ENCODE measurements at places on chromosomes 5 and 9.
A peak's percentile ranks its signal among the peaks of the same experiment; 100 is the strongest.

DNA sequence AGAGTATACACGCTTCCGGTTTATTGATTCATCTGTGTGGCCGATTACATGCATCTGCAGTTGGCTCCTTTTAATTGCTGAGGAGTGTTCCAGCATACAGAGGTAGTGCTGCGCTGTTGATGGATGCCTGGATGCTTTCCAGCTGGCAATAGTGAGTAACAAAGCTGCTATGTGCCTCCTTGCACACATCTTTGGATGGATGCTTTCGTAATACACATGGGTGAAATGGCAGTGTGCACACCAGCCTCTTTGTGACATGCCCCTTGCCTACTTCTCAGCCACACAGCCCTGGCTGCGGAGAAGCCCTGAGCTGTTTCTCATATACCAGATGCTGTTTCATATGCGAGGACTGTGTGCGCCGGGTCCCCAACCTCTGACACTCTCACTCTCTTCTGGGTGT is 151.0 kb downstream of the GADD45G start:
- no peak for DNase-seq

DNA sequence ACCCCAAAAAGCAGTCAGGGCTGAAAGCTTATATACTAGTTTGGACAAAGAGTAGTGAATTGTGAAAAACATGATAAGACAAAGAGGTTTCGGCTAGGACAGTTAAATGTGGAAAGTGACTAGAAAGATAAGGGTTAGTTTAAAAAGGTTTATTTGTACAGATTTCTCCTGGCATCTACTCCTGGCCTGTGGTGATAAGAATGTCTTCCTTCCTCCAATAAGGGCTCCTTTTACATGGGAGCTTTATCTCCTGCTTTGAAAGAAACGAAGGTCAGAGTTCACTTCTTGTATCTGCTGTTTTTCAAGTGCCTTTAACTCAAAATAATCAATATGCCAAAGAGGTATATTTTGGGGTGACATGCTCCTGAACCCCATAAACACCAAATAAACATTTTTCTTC is 776.1 kb upstream of the COX7C start:
- no peak for DNase-seq

DNA sequence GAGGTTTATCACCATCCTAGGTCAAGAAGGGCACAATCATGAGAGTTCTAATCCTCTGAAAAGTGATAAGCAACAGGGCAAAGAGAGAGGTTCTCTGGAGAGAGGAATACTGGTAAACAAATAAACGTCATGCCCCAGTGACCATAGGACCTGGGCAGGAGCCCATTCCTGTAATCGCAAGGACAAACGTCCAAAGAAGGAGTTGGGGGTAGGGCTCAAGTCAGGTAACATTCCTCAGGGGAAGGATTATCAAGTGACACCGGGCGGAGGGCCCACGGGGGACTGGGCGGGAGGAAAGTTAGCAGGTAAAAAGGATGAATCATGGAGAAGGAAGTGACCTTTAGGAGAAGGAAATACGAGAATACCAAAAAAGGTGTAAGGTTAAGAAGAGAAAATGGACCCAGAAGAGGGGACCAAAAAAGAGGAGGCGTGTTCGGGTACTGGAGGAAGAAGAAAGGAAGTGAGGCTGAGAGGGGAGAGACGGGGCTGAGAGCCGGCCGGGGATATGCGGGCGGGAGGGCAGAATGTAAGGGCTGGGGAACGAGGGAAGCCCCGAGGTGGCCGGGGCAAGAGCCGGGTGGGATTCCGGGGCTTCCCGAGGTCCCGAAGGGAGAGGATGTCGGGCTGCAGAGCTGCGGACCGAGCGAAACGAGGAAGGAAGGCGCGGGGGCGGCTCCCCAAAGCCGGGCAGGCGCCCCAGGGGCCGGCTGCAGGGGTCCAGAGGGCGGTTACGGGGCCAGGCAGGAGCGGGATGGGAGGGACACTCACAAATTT is 583 bp downstream of the DIAPH1 start:
- no peak for DNase-seq

DNA sequence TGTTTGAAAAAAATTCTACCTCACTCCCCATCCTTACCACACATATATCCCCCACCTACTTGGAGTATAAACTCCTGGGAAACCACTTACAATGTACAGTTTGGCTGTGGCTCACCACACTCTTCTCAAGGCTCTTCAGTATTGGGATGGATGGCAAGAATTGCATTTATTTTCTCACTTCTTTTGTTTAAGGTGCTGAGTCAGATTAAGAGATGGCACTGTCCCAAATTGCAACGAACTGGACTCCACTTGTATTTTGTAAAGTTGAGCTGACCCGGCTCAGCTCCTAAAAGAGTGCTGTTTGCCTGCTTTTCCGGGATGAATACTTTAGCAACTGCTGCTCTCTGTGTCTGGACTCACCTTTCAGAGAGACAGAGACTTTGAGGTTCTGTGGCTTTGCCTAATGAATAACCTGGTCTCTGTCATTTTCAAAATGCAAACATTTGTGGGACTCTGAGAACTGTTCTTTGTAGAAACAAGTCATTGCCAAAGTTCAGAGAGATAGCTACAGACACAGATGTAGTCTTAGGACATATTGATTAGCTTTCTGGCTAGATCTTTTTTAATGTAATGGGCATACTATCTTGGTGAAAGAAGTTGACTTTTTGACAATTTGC is 42.2 kb downstream of the PPP2R2B start:
- no peak for DNase-seq

DNA sequence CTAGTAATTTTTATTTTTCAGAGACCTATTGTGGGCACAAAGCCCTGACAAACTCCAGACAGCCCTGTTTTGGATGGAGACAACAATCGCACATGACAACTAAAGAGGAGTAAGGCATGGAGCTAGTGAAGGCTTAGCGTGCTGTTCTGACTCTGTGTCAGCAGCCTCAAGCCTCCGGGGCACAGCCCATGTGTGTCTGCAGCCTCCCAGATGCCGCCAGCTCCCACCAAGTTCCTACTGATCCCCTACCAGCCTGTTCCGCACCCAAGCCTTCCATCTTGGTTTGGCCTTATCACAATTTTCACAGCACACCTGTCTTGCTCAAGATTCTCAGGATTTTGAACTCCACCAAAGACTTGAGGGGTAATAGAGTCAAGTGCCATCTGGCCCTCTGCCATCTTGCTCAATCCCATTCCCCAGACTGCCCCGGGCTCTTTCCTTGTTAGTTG is 70.3 kb upstream of the SH3PXD2B start:
- no peak for DNase-seq

GRCh38 chr5:137220523-137220927 is 278.6 kb downstream of the SPOCK1 start:
- DNase-seq, result peak; percentile 59

- DNase-seq, result no peak
Measured at GRCh38 chr5:32850817-32851496, 139.8 kb downstream of the NPR3 start.

- no peak for DNase-seq
Measured at GRCh38 chr9:2228132-2228531, 213.0 kb downstream of the SMARCA2 start.

GRCh38 chr5:72523960-72524582 is 16.9 kb upstream of the ZNF366 start:
- DNase-seq, result peak; percentile 32

DNA sequence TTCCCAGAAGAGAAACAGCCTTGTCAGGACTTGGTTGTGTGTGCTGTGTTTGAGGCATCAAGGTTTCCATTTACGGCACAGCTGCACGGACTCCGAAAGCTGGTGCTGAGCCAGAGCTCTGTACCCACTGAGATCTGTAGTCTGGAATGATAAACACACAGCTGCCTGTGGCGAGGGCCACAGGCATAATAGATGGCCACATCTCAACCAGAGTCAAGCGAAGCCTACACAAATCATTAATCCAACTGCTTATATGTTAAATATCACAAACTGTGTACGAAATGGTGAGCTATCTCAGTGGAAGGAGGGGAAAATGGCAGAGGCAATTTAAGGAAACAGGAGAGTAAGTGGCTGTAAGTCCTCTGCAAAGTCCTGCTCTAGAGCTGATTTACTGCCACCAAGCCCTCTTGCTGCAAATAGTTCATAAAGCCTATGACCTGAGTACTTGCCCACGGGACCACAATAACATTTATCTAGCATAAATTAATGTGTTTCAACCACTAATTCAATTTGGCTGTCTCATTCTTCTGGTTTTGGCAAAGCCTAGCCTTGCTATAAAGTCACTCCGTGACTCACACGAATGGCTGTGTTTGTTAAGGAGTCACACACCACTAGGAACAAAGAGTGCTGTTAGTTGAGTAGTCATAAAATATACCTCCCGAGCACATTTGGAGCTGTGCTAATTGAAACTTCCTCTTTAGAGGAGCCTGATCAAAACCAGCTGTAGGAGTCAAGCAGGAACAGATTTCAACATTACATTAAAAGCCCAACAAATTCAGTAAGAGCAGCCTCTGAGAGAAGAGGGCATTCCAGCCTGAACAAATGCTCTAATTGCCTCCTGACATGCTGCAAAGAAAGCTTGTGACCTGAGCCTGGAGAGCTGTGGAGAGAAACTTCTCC is 738.6 kb upstream of the ZNF608 start:
- DNase-seq, result peak; percentile 23

GRCh38 chr5:116365006-116365496 is 209.6 kb downstream of the SEMA6A start:
- no peak for DNase-seq

GRCh38 chr5:175831507-175831906 is 39.9 kb upstream of the CPLX2 start:
- DNase-seq, result no peak

- no peak for DNase-seq
Measured at GRCh38 chr5:83964271-83964670, 243.6 kb upstream of the HAPLN1 start.

- DNase-seq, result no peak
Measured at GRCh38 chr9:4849369-4849768, 56.6 kb downstream of the RCL1 start.

- no peak for DNase-seq
Measured at GRCh38 chr5:32445831-32446614, 1.5 kb upstream of the ZFR start.

DNA sequence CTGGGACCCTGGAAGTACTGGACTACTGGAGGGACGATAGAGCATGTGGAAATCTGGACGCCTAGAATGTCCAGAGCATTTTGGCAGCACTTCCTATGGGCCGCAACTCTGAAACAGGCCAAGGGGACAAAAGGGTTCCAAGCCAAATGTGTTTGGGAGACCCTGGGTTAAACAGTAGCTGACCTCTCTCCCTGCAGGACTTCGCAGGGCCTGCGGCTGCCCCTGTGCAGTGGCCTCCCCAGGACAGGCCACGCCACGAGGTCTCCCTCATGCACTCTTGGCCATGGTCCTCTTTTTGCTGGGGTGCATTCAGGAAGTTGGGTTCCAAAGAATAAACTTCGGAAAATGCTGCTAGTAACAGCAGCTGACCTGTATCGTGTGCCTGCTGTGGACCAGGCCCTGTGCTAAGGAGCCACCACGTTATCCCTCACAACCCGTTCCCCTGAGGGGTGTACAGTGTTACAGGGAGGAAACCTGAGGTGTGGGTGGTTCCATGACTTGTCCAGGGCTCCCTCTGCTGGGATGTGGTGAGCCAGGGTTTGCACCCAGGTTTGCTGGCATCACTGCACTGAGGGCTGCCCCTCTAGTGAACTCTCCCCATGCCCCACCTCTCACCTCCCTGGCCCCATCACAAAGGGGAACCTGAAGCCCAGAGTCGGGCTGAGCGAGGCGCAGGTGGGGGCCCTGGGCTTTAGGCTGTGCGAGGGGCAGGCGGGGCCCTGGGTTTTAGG is 79.4 kb downstream of the AMBP start:
- DNase-seq, result peak; percentile 44

DNA sequence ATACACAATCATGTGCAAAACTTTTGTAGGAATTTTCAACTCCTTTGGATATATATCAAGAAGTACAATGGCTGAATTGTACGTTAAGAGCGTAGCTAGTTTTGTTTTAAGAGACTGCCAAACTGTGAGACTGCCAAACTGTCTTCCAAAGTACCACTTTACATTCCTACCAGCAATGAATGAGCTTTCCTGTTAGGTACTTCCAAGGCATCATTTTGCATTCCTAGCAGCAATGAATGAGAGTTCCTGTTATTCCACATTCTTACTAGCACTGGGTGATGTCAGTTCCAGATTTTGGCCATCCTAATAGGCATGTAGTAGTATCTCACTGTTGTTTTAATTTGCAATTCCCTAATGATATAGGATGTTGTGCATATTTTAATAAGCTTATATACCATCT is 219.3 kb downstream of the KCNN2 start:
- no peak for DNase-seq

DNA sequence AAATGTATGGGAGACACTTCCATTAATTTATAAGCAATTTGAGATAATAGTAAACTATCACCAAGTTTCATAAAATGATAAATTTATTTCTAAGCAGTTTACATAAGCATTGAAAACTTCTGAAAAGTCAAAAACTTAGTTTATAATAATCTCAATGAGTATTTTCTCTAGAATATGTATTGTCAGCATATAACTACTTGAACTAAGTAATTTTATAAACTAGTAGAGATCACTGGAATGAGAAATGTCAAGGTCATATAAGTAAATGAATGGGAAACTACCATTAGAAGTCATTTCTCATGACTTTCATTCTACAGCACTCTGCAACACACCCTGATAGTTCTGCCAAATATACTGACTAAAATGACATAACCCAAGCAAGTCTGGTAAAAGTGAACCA is 3.4 kb downstream of the TBCA start:
- no peak for DNase-seq

DNA sequence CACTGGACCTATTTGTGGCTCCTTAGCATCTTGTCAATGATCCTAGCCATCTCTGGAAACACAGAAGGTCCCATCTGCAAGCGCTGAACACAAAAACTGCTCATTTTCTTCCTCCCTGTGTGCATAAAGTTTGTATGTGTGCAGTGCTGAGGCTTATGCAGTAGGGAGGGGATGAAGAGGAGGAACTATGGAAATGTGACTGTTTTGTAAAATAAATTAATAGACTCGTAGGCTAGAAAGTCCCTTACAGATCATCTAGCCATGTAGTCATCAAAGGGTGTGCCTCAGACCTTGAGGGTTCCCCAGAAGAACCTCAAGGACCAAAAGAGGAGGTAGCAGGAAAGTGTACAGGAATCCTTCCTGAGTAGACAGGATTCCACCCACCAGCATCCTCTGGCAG is 34.3 kb upstream of the ADRA1B start:
- no peak for DNase-seq

DNA sequence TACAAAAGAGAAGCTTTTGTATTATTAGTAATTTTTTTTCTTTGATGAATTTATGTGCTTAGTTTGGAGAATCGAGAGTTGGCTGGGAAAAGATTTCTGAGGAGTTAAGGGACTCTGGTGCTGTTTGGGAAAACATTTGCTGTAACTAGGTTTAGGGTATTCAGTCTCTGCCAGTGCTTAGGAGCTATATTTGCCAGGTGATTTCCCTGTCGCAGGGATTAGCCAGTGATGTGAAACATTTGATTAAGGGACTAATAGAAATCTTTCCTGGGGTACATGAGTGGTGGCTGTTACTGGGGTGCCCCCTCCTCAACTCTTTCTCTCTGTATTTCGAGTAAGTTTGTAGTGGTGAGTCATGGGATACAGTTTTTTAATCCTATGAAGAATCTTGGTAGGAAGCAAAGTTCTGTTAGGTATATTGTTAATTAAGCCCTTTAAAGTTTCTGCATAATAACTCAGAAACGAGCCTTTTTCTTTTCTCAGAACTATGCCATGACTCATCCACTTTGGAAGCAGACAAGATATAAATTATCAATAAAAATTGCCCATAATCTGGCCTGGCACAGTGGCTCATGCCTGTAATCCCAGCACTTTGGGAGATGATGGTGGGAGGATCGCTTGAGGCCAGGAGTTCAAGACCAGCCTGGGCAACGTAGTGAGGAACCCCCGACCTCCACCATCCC is 18.6 kb downstream of the RGMB start:
- DNase-seq, result no peak

- DNase-seq, result no peak
Measured at GRCh38 chr5:115430374-115430773, 114.2 kb downstream of the FEM1C start.

GRCh38 chr5:118295045-118295444 is 693.3 kb downstream of the DTWD2 start:
- DNase-seq, result no peak

Measured in hepatic stellate cell (primary cell).